ENCODE measurements at places on chromosomes 1 and 21. TPM values are rescaled to one million over a fixed set of nuclear protein-coding genes. Genes with fewer than 3 reads are reported as not detected.
A peak's percentile ranks its signal among the peaks of the same experiment; 100 is the strongest.

GRCh38 chr1:112363636-112364035, 32.4 kb upstream of the CTTNBP2NL start:
- no peaks in the 10 kb centered on the region for H3K4me1 ChIP-seq
- no peak overlapping the region for H3K27ac ChIP-seq
- H3K27me3 ChIP-seq: peaks cover 2% of the 10 kb centered on the region
- no peak overlapping the region for H3K4me3 ChIP-seq

The MAP3K6 gene
- total RNA-seq: 8.2 TPM

DNA sequence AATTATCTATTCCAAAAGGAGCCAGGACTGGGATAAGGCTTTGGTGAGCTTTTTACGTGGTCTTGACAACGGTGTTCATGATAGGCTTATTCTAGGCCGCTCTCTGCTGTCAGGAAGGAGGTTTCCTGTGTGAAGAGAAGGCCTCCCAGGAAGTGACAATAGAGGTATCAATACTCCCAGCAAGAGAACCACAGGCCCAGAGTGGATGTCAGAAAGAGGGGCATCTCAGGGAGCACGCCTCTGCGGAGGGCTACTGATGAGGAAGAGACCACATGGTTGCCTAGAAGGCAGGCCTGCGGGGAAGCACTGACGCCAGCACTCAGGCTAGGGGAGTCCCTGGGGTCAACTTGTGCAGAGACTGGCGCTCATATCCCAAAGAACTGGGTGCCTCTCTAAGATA, 60.4 kb downstream of the ITPKB start:
- peaks cover 97% of the 10 kb centered on the region for H3K4me1 ChIP-seq
- no peaks in the 10 kb centered on the region for H3K27me3 ChIP-seq
- no peak overlapping the region for H3K4me3 ChIP-seq
- H3K36me3 ChIP-seq: no peaks in the 10 kb centered on the region
- DNase-seq: peak; percentile 81
- H3K27ac ChIP-seq: peak overlapping the region; percentile 94

The APOBEC4 gene
- not detected for total RNA-seq

DNA sequence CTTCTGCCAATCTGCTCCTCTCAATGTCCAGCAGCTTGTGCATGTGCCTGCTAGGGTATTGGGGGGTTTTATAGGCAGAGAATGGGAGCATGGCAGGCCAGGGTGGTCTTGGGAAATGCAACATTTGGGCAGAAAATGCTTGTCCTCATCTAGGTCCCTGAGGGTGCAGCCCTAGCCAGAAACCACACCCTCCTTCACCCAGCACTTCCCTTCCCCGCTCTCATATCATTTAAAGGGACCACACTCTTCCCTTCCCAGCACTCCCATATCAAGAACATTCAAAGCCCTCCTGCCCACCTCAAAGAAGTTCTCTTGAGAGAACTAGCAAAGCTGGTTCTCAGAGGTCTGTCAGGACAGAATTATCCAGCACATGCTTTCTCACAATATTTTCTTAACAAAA, 62.1 kb downstream of the HSD3B1 start:
- H3K4me1 ChIP-seq: peaks cover 9% of the 10 kb centered on the region
- H3K4me3 ChIP-seq: no peak overlapping the region
- DNase-seq: no peak
- no peak overlapping the region for H3K27ac ChIP-seq
- no peaks in the 10 kb centered on the region for H3K36me3 ChIP-seq
- no peaks in the 10 kb centered on the region for H3K27me3 ChIP-seq

The OR2M3 gene
- total RNA-seq: not detected

DNA sequence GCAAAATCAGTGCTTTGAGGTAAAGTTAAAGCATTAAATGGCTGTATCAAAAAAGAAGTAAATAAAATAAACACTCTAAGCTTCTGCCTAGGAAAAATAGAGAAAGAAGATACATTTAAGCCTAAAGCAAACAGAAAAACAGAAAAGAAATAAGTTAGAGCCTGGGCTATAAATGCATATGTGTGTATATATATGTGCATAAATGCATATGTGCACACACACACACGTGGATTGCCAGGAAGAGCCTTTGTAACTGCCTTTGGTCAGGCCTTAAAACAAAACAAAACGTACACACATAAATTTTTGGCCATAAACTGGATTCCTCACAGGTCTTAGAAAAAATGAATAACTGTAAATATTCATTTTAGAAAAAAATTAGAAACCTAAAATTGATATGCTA, 925.8 kb downstream of the MRPL39 start:
- no peak overlapping the region for H3K27ac ChIP-seq
- H3K27me3 ChIP-seq: no peaks in the 10 kb centered on the region
- no peak for DNase-seq

DNA sequence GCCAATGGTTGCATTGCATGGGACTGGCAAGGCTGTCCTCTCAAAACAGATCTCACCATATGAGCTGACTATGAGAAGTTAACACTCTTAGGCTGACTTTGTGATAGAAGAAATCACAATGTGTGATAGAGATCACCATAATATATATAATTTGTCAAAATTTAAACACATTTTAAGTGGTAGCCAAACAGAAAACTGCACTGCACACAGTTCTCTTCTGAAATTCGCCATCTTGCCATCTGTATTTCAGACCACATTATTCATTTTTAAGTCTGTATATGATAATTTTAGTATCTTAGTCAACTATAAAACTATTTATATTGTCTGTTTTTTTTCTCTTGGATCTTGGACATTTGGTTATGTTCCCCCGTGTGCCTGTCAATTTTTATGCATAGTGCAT, 374.7 kb downstream of the AJAP1 start:
- no peaks in the 10 kb centered on the region for H3K27me3 ChIP-seq
- DNase-seq: no peak
- H3K4me3 ChIP-seq: no peak overlapping the region
- H3K36me3 ChIP-seq: no peaks in the 10 kb centered on the region

DNA sequence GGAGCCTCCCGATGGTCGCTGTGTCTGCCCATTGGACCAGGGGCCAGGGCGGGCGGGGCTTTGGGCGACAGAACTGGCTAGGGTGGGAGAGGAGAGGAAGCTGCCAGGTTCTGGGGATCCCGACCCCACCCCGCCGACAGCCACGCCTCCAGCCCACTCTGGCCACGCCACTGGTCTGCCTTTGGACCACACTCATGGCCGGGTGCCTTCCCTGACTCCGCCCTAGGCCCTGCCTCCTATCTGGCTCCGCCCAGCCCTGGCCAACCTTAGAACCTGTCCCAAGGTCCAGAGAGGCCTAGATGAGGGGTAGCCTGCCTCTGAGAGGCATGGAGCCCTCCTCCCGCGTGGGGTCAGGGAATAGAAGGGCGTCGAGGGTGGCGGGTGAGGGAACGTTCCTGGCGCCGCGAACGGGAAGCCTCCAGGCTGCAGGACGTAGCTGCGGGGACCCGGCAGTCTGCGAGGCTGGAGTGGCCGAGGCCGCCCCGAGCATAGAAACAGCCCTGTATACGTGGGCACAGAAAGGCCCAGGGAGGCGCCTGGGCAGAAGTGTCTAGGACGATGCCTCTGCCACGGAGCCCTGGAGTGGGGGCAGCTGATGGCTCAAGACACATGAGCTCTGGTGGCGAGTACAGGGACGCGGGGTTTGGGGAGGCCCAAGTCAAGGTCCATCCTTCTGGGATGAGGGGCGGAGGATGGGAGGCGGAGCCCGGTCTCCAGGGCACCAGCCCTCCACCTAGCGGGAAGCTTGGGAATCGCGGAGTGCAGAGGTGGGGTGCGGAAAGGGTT, 11.5 kb upstream of the COL16A1 start:
- peaks cover 20% of the 10 kb centered on the region for H3K4me1 ChIP-seq
- H3K36me3 ChIP-seq: no peaks in the 10 kb centered on the region
- H3K4me3 ChIP-seq: peak overlapping the region; percentile 27
- H3K27ac ChIP-seq: no peak overlapping the region

The AMY1A gene
- total RNA-seq: not detected

DNA sequence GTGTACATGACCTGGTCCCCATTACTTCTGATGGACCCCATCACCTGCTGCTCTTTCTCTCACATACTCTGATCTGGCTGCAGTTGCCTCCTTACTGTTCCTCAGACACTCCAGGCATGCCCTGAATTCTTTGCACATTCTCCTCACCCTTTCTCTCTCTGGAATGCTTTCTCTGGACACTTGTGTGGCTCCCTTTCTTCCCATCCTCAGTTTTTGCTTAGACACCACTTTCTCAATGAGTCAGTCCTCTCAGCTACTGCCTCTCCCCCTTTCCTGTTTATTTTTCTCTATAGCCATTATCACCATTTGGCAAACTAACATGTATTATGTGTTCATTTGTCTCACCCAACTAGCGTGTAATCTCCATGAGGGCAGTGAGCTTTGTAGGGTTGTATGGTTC, 28.1 kb downstream of the PLXNA2 start:
- DNase-seq: no peak
- no peak overlapping the region for H3K27ac ChIP-seq
- no peak overlapping the region for H3K4me3 ChIP-seq
- H3K36me3 ChIP-seq: no peaks in the 10 kb centered on the region
- no peaks in the 10 kb centered on the region for H3K27me3 ChIP-seq

- DNase-seq: peak; percentile 55
- H3K27me3 ChIP-seq: peaks cover 2% of the 10 kb centered on the region
- no peak overlapping the region for H3K27ac ChIP-seq
- no peak overlapping the region for H3K4me3 ChIP-seq
- no peaks in the 10 kb centered on the region for H3K36me3 ChIP-seq
Observed at GRCh38 chr1:182069028-182069466, 7.5 kb upstream of the ZNF648 start.

DNA sequence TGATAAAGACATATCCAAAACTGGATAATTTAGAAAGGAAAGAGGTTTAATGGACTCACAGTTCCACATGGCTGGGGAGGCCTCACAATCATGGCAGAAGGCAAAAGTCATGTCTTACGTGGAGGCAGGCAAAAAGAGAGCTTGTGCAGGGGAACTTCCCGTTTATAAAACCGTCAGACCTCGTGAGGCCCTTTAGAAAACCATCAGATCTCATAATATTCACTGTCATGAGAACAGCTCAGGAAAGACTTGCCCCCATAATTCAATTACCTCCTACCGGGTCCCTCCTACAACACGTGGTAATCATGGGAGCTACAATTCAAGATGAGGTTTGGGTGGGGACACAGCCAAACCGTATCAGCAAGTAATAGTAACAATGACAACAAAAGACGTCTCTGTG, 88.2 kb upstream of the SLC25A33 start:
- no peaks in the 10 kb centered on the region for H3K4me1 ChIP-seq
- H3K36me3 ChIP-seq: no peaks in the 10 kb centered on the region
- no peak overlapping the region for H3K4me3 ChIP-seq
- no peaks in the 10 kb centered on the region for H3K27me3 ChIP-seq

The AADACL4 gene
- total RNA-seq: not detected

GRCh38 chr1:4460052-4460451, 194.4 kb upstream of the AJAP1 start:
- H3K4me1 ChIP-seq: no peaks in the 10 kb centered on the region
- no peak overlapping the region for H3K27ac ChIP-seq
- H3K4me3 ChIP-seq: no peak overlapping the region

- DNase-seq: no peak
- peak overlapping the region; percentile 64 for H3K27ac ChIP-seq
- H3K27me3 ChIP-seq: no peaks in the 10 kb centered on the region
Observed at GRCh38 chr1:37926038-37926924, 20.6 kb downstream of the INPP5B start.
